AML-193 (cell line): ENCODE measurements at places on chromosomes 7 and 10.

- DNase-seq: no peak
These were observed 23.0 kb downstream of the IDE start for GRCh38 chr10:92550924-92551323.

DNA sequence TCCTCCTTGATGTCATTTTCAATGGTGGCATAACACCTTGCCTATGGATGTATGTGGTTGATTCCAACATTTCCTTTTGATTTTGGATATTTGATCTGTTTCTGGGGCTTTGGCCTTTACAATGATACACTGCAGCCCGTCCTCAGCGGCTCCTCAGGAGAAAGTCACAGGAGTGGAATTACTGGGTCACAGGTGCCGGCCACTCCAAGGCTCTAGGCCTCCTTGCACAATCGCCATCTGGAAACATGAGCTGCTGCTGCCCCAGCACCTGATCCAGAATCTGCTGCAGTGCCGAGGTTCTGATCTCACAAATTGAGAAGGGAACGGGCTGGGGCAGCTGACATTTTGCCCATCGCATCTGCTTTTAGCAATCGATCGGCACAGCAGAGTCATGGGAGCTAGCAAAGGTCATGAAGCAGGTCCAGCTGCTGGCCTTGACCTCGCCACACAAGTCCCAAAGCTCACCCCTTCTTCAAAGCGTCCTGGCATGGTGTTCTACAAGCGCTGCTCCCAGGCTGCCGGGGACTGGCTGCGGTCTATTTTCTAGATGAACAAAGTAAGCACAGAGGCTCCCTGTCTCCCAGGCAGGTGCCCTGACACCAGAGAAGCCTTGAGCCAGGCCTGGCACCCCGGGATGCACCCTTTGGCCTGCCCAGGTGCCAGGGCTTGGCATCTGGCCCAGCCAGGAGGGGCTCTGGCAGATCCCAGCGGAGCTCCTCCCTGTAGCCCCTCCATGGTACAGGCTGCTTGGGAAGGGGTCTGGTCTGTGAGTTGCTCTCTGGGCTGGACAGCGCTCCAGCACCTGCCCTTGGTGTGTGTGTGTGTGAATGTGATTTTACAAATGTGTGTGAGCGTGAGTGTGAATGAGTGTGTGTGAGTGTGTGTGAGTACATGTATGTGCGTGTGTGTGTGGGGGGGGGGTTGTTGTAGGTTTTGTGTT lies 201.8 kb downstream of the GLRX3 start:
- DNase-seq: no peak

- DNase-seq: no peak
These were observed 42.4 kb downstream of the TPST1 start for GRCh38 chr7:66247380-66248078.

GRCh38 chr7:32167815-32168214 lies 97.6 kb upstream of the PDE1C start:
- DNase-seq: no peak

DNA sequence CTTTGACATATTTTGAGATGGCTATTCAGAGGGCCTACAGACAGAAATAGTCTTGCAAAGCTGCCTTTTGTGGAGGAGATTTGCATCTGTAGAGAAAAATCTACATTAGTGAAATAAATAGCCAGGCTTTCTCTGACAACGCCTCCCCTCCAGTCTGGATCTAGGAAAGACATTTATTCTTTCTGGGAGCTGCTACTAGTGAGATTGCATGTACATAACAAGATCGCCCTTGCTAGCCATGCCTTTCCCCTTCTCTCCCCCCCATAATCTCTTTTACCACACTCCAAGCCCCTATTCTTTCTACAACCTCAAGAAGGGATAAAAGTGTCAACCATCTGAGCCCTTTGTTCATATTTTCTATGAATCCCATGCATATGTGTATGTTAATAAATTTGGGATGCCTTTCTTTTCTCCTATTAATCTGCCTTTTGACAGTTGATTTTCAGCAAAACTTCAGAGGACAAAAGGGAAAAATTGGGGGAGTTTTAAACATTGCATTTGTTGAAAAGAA lies 194.2 kb downstream of the SNX13 start:
- no peak for DNase-seq

GRCh38 chr10:3186368-3186767 lies 13.8 kb upstream of the PITRM1 start:
- no peak for DNase-seq

DNA sequence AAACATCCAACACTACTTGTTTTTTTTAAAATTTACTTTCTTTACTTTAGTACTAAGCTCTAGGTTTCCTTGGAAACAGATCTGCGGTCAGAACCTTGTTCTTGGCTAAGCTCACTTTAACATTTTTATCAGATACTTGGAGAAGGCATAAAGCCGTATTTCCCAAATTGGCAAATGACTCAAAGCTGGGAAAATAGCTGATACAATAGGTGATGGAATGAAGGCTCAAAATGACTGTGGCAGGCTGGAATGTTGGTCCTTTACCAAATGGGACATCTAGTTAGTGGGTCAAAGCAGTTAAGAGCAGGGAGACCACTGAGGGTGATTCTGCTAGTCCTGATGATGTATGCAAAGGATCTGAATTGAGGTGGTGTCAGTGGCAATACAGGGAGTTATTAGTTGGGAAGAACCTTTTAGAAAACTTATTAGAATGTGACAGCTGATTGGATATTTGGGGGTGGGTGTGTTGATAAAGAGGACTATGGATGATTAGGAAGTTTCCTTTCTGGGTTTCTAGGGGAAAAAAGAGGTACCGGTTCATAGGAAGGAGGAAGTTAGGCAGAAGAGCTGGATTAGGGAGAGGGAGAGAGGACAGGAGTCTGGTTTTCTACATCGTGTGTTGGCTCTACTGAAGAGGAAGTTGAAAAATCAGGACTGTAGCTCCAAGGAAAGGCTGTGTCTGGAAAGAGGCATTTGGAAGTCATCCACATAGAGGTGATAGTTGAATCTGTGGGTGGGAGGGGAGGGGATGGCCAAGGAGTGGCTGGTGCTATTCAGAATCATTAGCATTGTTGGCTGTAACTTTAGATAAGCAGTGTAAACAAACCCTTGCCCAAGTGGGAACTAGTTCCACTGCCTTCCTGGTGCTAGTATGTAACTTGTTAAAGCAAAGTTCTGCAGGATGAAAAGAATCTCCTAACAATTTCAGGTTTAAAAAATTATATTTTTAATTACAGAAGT lies 13.1 kb downstream of the PLCE1 start:
- DNase-seq: no peak

DNA sequence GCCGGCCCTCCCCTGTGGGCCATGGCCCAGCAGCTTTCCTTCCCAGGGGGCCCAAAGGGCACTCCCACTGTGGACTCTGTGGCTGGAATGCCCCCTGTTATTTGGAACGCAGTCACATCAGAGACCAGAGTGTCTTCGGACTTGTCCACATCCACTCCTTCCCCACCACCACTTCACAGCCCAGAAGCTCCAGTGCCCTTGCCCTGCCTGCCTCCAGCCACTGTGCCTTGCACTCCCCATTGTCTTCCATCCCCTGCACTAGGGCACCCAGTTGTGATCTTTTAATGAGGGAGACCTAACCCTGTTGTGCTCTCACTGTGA lies 19.4 kb downstream of the INSIG1 start:
- no peak for DNase-seq

DNA sequence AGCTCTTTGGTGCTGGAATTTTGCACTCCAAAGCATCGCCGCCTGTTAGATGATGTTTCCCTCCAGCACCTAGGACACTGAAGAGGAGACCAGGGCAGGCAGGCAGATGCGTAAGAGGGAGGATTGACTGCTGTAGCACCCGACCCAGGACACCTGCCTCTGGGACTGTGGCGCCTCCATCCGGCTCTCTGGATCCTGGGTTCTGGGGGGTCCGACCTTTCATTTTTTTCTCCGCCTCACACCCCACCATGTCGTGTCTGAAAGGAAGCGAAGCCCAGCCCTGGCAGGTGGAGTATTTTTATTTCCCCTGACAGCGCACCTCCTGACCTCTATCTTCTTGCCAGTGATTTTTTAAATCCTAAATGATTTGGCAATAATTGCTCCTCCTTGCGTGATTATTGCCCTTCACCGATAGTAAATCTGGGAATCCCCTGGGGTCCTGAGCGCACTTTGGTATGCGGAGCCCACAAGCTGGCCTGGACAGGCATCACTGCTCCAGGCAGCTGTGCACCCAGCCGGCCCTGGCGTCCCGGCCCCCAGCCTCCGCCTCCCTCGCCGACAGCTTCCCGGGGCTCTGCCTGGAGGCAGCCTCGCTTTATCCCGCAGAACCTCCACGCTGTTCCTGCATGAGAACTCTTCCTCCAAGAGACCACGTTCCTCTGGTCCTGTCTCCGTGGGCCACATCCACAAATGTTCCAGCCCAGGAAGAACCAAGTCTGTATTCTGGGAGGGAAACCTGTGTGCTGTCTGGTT lies 48.4 kb downstream of the LHPP start:
- DNase-seq: no peak

GRCh38 chr10:91201213-91201996 lies 19.1 kb upstream of the PCGF5 start:
- no peak for DNase-seq

DNA sequence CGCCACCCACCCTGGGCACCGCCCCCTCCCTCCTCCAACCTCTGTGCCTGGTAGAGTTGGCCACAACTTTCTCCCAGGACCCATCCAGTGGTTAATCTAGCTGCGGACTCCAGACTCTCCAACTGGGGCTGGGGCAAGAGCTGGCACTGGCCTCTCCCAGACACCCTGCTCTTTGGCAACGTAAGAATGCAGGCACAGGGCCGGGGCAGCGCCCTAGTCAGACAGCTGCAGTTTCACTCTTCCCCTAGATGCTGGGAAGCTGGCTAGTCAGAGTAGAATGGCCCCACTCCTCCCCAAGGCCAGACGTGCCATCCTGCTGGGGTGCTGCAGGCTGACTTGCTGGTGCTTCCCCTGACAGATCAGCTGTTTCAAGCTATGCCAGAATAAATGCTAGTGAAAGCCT lies 22.1 kb downstream of the HSPA12A start:
- DNase-seq: no peak

- no peak for DNase-seq
These were observed 13.1 kb upstream of the HABP2 start for GRCh38 chr10:113539789-113540188.

GRCh38 chr7:41187322-41187721 lies 515.6 kb downstream of the INHBA start:
- DNase-seq: no peak

GRCh38 chr7:157855452-157856213 lies 518.8 kb downstream of the DNAJB6 start:
- no peak for DNase-seq

DNA sequence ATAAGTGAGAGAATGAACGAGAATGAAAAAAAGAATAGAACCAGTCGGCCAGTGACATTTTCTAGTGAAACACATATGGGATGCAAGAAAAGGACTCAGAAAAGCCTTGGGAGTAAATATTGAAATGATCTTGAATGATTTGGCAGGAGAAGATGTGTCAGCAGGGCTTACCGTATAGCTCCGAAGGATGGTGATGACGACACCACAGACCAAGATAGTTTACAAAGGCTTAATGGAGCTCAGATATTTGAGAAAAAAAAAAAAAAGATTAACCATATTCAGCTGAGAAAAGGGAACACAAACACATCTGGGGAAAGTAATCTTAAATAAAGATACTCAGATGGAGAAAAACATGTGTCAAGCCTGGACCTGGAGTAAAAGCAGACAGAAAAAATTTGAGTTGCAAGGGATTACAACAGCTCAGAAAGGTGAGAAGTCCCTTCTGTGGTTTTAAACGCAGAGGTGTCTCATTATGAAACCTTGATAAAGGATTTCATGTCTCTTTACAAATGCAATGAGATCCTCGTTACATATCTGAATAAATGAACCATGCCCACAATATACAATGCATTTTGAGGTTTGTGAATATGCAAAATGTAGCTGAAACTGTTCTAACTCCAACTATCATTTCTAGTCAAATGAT lies 36.0 kb downstream of the DNAJB9 start:
- DNase-seq: no peak

GRCh38 chr7:16619979-16620408 lies 25.6 kb downstream of the ANKMY2 start:
- no peak for DNase-seq

- DNase-seq: no peak
These were observed 216.8 kb downstream of the SNX10 start for GRCh38 chr7:26508481-26508880.

DNA sequence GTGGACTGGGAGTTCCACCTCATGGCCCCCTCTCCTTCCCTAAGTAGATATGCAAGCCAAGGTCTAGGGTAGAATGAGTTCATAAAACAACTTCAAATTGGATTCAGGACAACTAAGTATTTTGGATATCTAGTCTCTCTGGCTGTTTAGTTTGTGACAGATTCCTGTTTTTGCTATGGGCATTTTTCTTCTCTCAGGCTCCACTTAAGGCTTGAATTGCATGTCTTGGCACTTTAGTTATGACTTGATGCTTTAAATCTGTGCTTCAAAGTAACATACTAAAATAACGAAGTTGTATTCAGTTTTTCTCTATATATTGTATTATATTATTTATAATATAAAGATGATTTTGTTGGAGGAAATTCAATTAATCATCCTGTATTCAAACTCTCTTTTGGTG lies 873.4 kb upstream of the MBL2 start:
- no peak for DNase-seq

GRCh38 chr10:112094984-112095383 lies 88.6 kb downstream of the GPAM start:
- no peak for DNase-seq

- DNase-seq: no peak
These were observed 44.9 kb downstream of the AKR1B15 start for GRCh38 chr7:134593530-134594392.

GRCh38 chr10:30505543-30506298 lies 71.7 kb downstream of the MAP3K8 start:
- DNase-seq: no peak

DNA sequence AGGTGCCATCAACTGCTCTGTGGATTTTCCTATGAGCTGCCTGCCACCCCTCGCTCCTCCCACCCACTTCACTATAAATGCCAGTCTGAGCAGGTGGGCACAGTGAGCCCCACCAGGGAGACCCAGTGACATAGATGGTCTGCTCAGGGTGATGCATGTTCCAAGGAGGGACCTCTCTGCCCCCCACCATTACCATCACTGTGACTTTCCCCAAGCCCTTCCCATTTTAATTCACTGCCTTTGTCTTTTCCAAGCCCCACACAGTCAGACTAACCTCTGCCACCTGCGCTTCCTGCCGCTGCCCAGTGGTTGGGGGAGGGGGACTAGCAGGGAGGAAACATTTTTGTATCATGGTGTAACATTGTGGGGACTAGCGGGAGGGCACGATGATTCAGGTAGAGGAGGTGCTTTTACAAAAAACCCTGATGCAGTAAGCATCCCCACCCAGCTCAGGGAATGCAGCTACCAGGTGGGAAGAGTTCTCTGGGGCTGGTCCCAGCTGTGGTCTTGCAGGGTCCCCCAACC lies 24.6 kb downstream of the PRSS2 start:
- no peak for DNase-seq
